ENCODE measurements at places on chromosomes 4 and X.

- DNase-seq = no peak
Observed at GRCh38 chr4:72744103-72744725, 175.2 kb upstream of the ADAMTS3 start.

DNA sequence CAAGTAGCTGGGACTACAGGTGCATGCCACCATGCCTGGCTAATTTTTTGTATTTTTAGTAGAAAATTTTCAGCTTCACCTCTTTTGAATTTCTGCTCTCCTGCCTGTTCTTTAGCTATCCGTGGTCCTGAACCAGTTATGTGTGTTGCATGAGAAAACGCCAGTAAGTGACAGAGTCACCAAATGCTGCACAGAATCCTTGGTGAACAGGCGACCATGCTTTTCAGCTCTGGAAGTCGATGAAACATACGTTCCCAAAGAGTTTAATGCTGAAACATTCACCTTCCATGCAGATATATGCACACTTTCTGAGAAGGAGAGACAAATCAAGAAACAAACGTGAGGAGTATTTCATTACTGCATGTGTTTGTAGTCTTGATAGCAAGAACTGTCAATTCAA is 13.9 kb downstream of the ALB start:
- DNase-seq = no peak

GRCh38 chr4:112377594-112378242 is 80.5 kb downstream of the ALPK1 start:
- DNase-seq = no peak

DNA sequence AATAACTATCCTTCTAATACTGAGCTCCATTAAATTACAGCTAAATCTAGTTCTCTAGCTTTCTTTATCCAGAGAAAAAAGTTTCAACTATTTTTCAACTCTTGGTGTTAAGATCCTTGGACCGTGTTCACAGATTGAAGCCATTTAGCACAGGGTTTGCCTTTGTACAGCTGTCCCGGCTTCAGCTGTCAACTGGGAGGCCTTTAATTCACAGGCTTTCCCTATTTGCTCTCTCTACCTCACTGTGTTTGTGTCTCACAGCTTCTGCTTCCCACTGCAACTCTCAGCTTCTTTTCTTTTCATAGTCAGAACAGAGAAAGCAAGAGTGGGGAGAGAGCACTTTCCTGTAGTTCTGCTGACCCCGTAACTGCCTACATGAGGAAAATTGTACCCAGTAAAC is 76.9 kb upstream of the SMAD1 start:
- no peak for DNase-seq

DNA sequence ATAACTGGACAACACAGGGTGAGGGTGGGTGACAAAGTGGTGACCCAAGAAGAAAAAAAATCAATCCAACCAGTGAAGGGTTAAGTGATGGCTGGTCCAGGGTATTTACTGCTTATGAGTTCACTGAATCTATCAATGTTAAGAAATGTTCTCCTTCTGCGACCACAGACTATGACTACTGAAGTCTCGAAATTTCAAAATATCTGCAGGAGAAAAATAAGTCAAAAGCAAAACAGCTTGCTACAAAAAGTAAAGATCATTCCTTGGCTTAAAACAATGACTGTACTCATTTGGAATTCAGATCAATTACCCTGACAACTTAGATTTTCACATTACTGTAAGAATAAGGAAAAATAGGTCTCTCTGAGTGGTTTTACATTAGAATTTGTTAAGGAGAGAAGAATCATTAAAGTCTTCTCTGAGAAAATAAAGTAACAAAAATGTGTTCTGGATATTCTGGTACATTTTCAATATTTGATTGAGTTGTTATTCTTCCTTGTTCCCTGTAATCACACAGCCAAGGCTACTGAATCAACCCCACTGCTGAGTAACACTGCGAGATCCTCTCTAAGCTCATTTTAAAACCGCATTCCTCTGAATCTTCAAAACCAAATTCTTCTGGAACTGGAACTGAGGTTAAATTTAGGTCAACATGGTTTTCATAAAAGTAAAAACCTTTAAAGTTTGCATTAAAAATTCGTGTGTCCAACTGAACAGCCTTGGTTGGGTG is 22.7 kb downstream of the SMPX start:
- DNase-seq = no peak

GRCh38 chr4:77821775-77822174 is 2.6 kb upstream of the CNOT6L start:
- DNase-seq = no peak

DNA sequence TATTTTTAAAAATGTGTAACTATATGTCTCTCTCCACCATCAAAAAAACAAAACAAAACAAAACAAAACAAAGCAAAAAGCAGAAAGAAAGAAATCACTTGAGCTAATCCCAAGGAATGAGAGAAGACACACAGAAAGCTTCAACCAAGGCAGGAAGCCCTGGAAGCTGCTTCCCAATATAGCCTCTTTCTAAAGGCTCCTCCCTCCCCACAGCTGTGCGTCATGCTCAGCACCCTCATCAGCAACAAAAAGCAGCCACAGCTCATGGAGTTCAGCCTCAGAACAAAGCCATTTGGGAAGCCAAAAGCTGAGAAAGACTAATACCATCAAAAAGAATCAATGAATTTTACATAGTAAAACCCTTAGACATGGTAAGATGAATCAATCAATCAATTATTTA is 501.6 kb upstream of the SMIM31 start:
- no peak for DNase-seq

DNA sequence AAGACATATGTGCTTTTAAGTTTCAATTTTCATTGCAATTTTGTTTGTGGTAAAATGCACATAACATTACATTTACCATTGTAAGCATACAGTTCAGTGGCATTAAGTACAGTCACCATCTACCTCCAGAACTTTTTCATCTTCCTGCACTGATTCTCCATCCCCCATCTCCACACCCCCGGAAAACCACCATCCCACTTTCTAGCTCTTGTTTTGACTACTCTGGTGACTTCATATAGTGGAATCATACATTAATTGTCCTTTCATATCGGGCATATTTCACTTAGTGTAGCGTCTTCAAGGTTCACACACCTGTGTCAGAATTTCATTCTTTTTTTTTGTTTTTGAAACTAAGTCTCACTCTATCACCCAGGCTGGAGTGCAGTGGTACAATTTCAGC is 143.5 kb downstream of the GPR143 start:
- no peak for DNase-seq

- DNase-seq = no peak
Observed at GRCh38 chr4:173057901-173058300, 110.7 kb upstream of the GALNT7 start.

- no peak for DNase-seq
Observed at GRCh38 chrX:135625995-135626394, 87.4 kb upstream of the CT45A1 start.

DNA sequence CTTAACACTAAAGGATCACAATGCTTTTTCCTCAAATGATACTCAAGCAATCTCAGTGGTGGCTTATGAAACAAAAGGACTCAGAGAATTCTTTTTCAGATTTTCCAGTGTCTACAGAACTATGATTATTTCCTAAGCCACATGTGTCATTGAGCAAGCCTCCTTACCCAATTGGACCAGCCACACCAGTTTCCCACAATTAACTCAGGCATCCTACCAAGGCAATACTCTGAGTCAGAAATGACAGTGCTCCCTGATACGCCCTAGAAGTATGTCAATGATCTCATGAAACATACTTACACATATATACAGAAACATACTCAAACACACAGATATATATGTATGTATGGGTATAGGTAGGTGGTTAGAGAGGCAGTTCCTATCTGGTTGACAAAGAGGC is 4.8 kb downstream of the ADAMTS3 start:
- no peak for DNase-seq

- no peak for DNase-seq
Observed at GRCh38 chr4:182369211-182369610, 126.0 kb downstream of the TENM3 start.

DNA sequence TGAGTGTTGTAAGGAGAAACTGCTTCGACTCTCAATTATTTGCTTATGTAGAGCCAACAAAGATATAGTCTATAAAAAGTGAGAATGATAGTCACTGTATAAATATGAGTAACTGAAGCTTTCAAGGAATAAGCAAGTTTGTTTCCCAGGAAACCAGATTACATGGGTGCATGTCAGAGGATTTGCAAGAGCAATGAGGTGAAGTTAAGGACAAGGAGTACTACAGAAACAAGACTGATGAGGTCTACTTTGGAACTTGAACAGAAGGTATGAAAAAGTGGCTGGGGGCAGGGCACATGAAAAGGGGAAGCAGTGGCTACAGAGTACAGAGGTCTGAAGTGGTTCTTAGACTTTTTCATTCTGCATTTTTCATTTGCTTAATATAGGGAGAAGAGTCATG is 321.0 kb upstream of the CXXC4 start:
- no peak for DNase-seq

- no peak for DNase-seq
Observed at GRCh38 chr4:61245069-61245714, 45.1 kb downstream of the ADGRL3 start.

DNA sequence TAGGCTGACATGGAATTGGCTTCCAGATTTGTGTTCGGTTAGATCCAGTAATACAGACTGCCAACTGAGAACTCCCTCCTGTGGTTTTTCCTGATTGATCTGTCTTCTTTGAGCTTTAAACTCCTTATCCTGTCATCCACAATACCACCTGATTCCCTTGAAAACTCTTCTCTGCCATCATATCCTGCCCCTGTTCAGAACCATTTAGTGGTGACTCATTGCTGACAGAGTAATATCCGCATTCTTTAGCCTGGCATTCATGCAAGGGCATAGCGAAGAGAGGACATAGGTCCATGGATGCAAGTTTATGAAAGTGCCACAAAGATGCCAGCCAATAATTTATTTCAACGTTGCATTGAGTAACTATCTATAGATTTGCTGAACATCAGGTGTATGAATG is 76.6 kb downstream of the ITIH6 start:
- DNase-seq = no peak

GRCh38 chrX:150361070-150361776 is 1.9 kb upstream of the MAMLD1 start:
- no peak for DNase-seq
